ENCODE measurements at places on chromosomes 3 and 15.

DNA sequence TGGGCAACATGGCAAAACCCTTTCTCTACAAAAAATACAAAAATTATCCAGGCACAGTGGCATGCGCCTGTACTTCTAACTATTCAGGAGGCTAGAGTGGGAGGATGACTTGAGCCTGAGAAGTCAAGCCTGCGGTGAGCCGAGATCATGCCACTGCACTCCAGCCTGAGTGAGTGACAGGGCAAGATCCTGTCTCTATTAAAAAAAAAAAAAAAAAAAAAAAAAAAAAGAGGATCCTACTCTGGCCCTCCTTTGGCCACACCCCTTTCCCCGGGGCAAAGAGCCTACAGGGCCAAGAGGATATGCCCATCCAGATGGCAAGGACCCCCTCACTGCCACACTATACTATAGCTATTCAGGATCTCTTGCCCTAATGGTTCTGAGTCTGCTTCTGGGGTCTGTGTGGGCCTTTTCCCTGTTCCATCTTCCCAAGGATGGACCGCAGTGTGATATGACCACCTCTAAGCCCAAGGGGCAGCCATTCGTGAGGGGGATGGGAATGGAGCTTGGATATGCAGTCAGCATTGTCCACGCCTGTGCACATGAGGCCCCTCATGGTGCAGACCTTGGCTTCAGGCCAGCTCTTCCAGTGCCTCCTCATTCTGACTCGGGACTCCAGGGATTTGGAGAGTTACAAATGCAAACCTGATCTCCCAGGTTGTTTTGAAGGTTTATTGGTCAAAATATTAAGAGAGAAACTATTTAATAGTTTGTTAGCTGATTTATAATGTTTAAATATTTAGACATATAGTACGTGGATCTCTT is 7.3 kb downstream of the TYRO3 start:
- no peak for DNase-seq

- DNase-seq: no peak
Measured at GRCh38 chr15:100981086-100981485, 61.9 kb downstream of the LRRK1 start.

DNA sequence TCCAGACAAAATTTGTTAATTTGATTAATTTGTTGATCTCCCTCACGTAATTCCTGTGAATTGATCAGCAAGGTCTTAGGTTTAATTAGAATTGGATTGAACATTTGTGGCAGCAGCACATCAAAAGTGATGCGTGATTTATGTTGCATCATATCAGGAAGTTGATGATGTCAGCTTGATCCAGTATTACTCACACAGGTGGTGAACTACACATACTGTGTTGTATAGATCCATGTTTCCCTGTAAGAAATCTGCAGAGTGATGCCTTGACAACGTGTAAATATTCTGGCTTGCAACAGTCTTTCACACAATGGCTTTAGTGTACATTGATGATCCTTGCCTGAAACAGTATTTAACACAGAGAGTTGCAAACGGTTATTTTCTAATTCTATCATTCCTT is 200.4 kb downstream of the ADAMTSL3 start:
- DNase-seq: no peak

GRCh38 chr3:157115069-157116006 is 44.6 kb downstream of the CCNL1 start:
- no peak for DNase-seq

- no peak for DNase-seq
Measured at GRCh38 chr3:71584394-71585011, 975 bp upstream of the FOXP1 start.

DNA sequence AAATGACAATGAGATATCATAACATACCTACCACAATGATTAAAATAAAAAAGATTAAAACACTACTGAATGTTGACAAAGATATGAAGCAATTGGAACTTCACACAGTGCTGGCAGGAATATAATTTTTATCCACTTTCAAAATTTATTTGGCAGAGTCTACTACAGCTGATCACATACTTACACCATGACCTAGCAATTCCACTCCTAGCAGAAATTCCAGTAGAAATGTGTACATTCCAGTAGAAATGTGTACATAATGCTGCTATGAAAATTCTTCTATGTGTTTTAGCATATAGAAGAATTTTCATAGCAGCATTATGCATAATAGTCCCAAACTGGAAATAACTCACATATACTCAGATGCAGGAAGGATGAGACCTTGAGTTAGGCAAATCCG is 43.5 kb downstream of the IFT57 start:
- no peak for DNase-seq

GRCh38 chr3:193971261-193971751 is 164.6 kb upstream of the HES1 start:
- no peak for DNase-seq

DNA sequence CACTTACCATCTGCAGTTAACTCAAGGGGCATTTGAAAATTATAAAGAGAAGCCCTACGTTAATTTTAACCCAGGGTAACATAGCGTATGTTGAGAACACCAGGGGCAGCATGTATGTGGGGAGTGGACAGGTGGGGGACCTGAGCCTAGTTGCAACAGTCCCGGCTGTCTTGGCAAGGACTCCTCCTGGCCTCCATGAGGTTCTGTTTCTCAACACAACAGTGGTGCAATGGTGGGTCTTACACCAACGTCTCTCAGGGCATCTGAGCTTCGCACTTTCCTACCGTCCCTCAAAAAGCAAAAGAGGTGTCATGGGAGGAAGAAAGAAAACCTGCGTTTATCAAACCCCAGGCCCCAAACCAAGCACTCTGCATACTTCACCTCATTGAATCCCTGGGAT is 50.6 kb downstream of the MGLL start:
- DNase-seq: no peak

DNA sequence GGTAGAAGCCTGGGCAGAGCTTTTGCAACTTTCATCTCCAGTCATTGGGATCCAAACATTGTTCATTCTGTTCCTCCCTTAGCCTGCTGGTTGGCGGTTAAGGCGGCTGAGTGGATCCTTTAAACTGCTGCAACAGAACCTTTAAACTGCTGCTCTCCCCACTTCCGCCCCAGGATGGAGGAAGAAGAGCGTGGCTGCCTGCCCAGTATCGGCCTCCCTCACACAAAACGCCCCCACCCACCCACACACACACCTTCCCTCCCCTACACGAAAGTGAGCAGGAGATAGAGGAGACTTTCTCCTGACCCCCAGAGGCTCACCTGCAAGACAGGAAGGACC is 460 bp upstream of the ZMAT3 start:
- DNase-seq: no peak

DNA sequence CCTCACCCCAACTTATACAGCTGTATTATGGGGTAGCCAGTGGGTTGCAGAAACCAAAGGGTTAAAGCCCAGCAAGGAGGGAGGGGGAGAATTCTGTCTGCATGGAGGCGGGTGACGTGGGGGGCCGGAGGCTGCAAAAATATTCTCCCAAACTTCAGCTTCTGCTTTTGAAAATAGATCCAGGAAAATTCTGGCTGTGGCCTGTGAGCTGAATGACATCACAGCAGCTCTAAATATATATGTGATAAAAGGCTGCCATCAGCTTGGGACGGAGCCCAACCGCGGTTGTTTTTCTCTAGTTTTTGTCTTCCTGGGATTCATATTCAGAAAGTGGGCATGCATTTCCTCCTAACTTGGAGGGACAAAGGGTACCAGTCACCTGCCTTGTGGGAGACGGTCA is 27.6 kb downstream of the MAPKAPK3 start:
- no peak for DNase-seq

DNA sequence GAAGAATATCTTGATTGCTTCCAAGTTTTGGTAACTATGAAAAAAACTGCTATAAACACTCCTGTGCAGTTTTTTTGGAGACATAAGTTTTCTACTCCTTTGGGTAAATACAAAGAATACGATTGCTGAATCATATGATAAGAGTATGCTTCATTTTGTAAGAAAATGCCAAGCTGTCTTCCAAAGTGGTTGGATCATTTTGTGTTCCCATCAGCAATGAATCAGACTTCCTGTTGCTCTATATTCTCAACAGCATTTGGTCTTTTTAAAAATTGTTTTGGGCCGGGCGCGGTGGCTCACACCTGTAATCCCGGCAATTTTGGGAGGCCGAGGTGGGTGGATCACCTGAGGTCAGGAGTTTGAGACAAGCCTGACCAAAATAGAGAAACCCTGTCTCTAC is 14.5 kb downstream of the BTD start:
- DNase-seq: no peak

DNA sequence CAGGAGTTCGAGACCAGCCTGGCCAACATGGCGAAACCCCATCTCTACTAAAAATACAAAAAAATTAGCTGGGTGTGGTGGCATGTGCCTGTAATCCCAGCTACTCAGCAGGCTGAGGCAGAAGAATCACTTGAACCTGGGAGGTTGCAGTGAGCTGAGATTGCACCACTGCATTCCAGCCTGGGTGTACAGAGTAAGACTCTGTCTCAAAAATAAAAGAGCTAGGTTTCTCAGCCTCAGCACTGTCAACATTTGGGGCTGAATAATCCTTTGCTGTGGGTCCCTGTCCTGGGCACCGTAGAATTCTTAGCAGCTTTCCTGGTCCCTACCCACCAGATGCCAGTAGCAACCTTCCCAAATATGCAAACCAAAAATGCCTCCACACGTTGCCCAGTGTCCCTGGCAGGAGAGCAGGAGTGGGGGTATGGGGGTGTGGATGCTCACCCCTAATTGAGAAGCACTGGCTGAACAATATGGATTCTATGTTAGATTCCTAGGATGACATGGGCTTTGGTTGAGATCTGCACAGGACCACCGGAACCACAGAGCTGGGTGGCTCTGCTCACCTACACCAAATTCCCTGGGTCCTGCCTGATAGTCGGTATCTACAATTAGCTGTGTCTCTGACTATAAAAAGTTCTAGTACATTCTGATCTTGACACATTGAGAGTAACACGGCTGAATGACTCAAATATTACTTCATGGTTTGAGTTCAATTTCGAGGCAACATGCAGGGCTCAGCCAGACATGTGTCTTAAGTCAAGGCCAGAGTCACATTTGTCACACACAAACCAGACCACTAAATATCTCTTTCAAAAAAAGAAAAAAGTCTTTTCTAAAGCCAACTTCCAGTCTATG is 577.0 kb upstream of the MDFIC2 start:
- DNase-seq: no peak

- DNase-seq: no peak
Measured at GRCh38 chr3:49132437-49133225, at the start of gene LAMB2. LAMB2 (minus strand) TSS chr3:49133050; CDS start chr3:49132867, 183 bp downstream.

- no peak for DNase-seq
Measured at GRCh38 chr15:96888764-96889163, 558.3 kb downstream of the NR2F2 start.

- DNase-seq: no peak
Measured at GRCh38 chr3:130709671-130710070, 37.0 kb downstream of the PIK3R4 start.

- no peak for DNase-seq
Measured at GRCh38 chr15:29054171-29055045, 168.6 kb downstream of the APBA2 start.

GRCh38 chr3:118501152-118501551 is 533.5 kb downstream of the IGSF11 start:
- DNase-seq: no peak

DNA sequence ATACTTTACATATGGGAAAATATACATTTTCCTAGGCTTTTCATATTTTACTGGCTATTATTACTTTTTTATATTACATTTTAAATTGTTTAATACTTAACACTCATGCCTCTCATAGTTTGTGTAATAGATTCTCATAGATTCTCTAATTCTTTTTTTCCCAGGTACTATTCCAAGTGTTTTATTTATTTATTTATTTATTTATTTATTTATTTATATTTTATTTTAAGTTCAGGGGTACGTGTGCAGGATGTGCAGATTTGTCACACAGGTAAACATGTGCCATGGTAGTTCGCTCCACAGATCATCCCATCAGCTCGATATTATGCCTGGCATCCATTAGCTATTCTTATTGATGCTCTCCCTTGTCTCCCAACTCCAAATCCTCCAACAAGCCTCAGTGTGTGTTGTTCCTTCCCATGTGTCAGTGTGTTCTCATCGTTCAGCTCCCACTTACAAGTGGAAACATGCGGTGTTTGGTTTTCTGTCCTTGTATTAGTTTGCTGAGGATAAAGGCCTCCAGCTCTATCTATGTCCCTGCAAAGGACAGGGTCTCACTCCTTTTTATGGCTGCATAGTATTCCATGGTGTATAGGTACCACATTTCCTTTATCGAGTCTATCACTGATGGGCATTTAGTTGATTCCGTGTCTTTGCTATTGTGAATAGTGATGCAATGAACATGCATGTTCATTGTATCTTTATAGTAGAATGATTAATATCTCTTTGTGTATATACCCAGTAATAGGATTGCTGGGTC is 205.4 kb upstream of the P2RY1 start:
- DNase-seq: no peak

DNA sequence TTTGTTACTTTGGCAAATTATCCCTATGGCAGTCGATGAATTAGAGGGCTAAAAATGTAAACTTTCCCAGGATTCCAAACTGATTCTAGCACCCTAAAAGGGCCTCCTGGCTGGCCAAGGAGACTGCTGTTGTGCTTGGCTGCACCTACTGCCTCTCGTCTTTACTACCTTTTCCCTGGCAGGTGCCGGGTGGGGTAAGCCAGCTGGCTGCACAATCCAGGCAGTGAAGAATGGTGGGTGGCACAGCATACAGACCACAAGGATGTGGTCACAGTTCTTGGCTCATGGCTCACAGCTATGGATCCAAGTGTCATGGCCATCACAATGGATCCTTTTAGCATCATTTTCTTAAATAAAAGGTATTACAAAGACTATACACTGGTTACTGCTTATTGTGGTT is 20.7 kb upstream of the SLC25A26 start:
- DNase-seq: no peak

GRCh38 chr15:25090073-25090733 is 135.4 kb downstream of the SNRPN start:
- no peak for DNase-seq

- no peak for DNase-seq
Measured at GRCh38 chr3:23438657-23439056, 235.5 kb downstream of the UBE2E2 start.

DNA sequence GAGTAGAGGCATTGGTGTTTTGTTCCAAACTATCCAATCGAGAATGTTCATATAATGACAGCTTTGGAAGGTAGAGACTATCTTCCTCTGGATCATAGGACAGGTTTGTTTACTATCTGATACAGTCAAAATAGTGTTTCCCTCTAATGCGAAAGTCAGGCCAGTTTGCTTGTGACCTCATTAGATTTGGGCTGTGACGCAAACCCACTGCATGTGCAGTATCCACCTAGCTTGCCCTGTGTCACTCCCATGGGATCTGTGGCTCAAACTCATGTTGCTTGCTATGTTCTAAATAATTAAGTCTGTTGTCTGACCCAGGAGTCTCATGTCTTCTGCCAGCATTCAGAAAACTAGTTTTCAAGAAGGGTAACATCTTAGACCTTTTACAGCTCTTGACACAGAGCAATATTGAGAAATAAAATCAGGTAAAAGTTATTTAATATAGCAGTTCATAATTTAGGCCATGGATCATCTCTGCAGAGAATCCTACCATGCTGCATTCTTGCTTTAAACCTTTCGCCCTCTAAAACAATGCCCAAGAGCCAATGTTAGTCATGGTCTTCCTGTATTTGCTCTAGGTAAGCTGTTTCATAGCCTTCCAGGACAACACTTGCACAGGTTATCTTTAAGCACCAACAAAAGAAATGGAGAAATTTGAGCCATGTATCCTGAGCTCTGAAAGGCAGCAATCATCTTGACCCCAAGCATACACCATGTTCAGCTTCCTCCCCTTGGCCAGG is 26.4 kb downstream of the NIT2 start:
- no peak for DNase-seq
